ENCODE measurements at places on chromosomes 2 and 18.

- DNase-seq: peak; percentile 2
These were observed 239.8 kb downstream of the HAUS1 start for GRCh38 chr18:46343931-46344372.

GRCh38 chr2:127348426-127349000 lies 39.3 kb downstream of the MAP3K2 start:
- no peak for DNase-seq

DNA sequence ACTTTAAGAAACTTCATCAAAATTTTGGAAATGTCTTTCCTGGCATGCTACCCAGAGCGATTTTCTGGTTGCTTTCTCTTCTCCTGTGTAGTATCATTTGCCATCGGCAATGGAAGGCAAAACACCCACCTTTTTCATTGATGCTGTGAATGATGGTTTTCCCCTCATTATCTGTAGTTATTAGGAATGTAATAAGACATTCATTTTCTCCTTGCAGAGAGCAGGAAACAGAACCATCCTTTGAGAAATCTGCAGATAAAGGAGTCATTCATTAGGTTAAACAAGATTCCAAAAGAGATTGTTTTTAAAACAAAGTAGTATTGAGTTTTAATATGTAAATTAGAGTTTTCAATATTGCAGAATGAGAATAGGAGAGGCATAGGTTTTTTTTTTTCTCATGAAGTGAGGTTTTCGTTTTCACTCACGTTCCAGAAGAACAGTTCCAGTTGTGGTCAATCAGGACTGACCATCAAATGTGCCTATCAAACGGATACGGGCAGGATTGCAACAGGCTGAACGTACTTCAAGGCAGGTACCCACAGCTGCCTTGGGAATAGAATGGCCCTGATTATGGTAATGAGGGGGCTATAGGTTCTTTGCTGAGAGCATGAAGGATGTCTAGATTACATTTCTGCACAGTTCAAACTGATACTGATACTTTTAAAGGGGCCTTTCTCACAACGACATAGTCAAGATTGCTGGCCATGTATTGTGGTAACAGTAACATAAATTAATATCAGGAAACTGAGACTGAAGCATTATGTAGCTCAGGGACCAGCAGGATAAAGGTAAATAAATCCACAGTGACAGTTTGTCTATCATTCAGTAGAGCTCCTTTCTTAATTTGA lies 49.8 kb upstream of the PLA2R1 start:
- DNase-seq: no peak

GRCh38 chr2:234841321-234842015 lies 110.3 kb upstream of the SH3BP4 start:
- DNase-seq: no peak

- DNase-seq: no peak
These were observed 26.5 kb downstream of the SCYGR8 start for GRCh38 chr2:227772197-227772661.

DNA sequence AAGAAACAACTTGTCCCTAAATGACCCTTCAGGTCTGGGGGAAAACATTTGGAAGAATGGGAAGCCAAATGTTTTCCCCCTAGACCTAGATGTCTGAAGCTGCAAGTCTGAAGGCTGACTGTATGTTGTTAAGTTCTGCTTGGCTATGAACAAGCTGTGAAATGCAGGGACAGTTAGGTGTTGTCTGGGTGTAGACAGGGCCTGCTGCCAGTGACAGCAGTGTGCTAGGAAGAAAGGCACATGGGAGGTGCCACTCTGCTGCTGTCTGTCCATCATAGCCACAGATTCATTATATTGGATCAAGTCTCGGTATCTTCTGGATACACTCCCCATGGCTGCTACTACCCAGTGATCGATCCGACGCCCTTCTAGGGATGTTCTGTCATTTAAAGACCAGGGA lies 265.9 kb upstream of the PXDN start:
- no peak for DNase-seq

GRCh38 chr2:174697255-174697654 lies 67.0 kb downstream of the CHRNA1 start:
- DNase-seq: peak; percentile 51

DNA sequence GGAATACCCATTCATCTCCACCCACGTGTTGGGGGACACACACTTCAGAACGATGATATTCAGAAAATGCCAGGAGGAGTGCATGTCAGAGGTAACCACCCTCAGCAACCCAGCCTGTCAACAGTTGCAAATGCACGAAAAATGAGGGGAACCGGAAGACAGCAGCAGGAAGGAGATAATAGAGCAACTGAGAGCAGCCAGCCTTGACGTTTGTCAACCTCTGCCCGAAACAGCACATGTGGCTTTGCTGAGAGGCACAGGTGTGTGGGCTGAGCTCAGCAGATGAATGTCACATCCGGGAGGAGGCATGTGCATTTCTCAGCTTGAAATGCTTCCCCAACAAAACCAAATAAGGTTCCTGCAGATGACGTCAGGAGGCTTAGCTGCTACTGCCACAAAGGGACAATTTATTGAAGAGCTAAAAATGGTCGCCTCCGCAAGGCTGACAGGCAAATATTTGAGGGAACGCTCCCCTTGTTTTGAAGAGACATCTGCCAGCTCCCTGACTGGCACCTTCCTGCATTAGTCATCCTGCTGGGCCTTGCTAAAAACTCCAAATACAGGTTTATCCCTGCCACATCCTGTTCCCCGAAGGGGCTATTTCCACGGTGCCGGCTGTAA lies 419.0 kb downstream of the NBAS start:
- DNase-seq: peak; percentile 70

DNA sequence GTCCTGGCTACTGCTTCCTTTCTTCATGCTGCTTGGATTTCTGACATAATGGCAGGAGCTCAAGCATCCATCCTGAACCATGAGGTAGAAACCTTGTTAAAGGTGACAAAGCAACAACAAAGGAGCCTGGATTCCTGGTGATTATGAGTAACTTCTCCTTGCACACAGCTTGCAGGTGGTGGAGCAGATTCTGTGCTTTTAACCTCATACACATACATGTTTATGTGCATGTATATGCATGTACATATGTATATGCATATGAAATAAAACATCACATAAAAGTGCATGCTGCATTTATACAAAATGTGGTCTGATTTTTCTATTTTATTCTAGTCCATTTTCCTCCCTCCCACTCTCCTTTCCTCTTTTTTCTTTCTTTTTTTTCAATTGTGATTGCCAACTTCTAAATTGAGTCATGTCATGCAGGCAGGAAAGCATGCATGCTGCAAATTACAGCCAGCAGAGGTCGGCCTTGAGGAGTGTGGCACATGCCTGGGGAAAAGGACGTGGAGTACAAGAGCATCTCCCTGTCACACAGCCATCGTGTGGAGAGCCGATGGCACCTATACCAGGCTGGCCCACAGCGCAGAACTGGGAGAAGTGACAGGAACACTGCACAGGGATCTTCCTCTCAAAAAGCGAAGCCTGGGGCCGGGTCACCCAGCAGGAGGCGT lies 17.9 kb downstream of the LCT start:
- no peak for DNase-seq

DNA sequence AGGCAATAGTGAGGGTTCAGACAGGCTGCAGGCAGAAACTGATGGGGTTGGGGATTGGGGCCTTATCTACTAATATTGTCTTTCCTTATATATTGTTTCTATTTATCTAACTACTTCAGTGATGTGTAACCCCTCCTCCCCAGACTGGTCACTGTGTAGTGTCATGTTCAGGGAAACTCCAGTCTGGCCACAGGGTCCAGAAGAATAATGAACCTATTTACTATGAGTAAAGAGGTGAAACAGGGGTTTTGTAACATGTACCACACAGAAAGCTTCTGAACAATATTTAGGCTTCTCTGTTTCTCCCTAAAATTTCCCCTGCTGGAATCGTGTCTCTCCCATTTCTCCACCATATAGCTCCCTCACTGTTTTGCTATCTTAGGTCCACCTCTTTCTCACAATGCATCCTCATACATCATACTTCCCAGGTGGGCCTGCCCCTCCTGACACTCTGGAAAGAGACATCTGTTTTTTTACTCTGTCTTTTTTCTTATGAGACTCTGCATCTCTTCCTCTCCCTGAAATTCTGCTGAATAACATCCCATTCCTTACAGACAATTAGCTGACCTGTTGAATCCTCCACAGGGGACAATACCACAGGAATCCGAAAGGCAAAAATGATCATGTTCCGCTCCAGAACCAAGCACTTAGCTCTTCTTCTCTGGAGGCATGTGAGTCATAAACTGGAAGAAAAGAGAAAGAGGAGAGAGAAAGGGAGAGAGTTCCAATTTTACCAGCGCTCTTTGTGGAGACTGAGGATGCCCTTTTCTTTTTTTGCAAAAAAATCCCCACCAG lies 154.8 kb downstream of the ZEB2 start:
- no peak for DNase-seq

GRCh38 chr18:37525262-37525585 lies 40.4 kb downstream of the CELF4 start:
- no peak for DNase-seq

- no peak for DNase-seq
These were observed 703.6 kb downstream of the CPS1 start for GRCh38 chr2:211259831-211260476.

DNA sequence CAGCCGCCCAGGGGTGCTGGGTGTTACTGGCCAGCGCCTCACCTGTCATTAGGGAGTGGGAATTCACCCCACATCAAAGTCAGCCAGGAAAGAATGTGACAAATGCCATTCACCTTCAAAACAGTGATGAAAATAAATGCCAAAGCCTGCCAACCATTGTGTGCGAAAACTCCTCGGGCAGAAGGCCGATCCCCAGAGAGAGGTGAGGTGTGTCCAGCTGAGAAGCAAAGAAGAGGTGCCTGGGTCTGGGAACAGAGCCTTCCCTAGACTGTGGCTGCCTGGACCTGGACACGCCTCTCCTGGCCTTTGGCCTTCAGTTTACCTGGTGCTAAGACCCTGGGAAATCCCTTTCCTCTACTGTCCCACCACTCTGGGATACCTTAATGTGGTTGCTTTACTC lies 142.7 kb downstream of the CYP26B1 start:
- DNase-seq: no peak

DNA sequence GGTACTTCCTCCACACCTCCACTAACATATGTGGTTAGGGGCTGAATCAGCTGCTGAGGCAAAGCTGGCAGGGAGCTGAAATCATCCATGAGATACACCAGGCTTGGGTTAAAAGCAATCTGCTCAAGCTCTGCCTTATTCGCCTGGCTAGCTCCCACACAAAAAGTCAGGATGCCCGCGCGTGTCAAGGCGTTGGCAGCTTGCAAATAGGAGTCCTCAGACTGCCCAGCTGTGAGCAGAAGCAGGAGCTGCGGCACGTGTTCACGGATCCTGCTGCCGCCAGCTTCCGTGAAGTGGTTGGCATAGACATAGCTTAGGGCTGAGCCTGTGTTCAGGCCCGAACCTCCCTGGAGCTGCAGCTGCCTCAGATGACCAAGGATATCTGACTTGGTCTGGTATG lies 35.3 kb downstream of the COL6A3 start:
- DNase-seq: no peak

DNA sequence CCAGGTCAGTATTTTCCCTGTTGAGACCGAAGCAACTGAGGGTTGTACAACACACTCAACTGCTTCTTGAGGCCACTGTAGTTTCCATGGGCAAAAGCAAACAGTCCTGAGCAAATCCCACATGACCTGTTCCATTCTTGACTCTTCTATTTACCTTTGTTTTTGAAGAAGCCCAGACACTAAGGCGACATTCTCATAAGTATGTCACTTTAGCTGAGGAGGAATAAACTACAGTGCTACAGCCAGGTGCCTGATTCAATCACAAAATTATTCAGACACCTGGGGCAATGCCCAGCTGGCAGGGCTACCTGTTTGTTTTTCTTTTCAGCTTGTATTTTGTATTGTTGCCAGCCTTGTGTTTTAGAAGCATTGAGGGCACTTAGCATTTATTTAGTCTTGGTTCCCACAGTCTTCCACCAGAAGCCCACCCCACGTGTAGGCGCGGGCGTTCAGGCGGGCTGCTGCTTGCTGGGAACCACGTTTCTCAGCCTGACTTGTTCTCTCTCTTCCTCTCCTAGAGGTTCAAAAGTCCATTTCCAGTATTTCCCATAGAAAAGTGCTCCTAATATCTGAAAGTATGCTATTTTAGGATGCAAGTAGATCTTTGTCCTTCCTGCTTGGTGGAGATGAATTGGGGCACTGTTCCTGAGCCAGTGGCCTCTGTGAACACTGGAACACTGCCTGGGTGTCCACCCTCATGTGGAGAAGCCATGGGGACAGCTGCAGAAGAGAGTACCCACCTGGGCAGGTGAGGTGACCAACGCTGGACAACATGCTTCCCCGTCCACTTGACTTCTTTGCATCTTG lies 99.0 kb upstream of the COPS8 start:
- DNase-seq: no peak

- DNase-seq: peak; percentile 26
These were observed 48.0 kb upstream of the TGIF1 start for GRCh38 chr18:3401669-3402620.

DNA sequence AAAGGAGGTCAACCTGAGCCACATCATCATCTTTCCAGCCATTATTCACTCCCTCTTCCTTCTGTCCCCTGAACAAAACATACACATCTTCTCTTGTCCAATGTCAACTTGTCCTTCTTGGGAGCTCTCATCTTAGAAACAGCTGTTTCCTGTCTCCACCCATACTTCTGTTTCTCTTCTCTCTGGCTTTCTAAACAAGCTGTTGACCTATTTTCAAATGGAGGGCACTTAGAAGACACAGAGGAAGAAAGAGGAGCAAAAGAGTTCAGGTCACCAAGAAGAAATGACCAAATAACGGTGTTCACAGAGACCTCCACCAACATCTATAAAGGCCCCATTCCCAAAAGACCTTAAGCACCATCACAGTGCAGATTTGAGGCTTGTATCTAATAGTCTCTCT lies 355.9 kb upstream of the HNRNPA3 start:
- DNase-seq: no peak

DNA sequence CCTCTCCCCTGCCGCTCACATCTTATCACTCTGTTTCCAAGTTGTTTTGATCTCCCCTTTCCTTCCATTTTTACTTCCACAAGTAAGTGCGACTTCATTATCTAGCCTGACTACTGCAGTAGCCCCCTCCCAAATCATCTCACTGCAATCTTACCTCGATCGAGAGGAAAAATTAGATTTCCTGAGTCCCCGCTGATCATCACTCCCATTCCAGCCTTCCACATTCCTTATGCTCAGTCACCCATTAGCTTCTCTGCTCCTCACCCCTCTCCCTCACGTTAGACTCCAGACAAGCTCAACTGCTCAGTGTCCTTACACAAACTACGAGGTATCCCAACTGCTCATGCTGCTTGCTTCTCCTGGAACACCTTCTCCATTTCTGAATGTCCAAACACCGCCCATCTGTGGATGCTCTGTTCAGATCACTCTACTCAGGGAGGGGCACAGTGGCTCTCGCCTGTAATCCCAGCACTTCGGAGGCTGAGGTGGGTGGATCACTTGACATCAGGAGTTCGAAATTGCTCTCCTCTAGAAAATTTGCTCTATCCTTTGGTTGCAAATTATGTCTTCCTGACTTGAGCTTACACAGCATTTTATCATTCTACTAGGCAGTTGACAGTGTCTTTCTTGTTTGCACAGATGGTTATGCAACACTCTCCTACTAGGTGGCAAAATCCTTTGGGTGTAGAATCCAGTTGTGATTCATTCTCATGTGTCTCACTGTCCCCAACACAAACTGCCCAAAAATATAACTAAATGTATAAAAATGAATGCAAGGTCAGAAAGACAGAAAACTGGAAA lies 96.5 kb downstream of the INO80D start:
- DNase-seq: no peak

- no peak for DNase-seq
These were observed 56.8 kb downstream of the ATF2 start for GRCh38 chr2:175111200-175111657.
